ENCODE measurements at places on chromosomes 6 and 20.

DNA sequence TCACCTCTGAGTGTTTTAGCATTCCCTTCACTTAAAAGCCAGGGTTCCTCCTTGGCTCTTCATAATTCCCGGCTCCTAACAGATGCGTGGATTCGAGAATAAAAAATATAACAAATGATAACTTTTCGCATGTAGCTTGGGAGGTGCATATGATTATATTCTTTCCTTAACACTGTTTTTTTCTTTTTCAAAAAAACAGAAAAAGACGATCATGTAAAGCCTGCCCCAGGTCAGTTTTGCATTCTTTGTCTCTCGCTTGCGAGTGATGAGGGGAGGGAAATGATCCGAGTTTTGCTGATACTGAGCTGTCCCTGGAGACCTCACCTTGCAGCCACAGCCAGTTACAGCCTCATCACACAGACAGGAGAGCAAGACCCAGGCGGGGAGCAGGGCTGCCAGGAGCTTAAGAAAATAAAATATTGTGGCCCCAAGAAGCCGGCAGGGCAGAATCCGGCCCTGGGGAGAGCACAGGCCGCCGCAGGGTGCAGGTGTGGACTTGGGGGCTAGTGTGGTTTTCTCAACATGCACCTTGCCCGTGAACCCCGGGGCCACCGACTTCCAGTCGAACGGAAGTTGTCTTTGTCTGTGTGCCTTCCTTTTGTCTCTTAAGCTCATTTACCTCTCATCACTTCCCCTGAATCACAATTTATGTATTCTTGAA, 301.8 kb downstream of the TAF4 start:
- no peak for DNase-seq

GRCh38 chr20:43590392-43591303, at the start of gene IFT52:
TSS of gene IFT52 (plus strand) at chr20:43590937. CDS start at chr20:43594699, 3,762 bp downstream.
- DNase-seq: peak; percentile 96

GRCh38 chr20:60063739-60064380, 105.6 kb downstream of the CDH26 start:
- DNase-seq: no peak

- DNase-seq: no peak
These were observed 391.8 kb downstream of the ARHGAP18 start for GRCh38 chr6:129317931-129318820.
